ENCODE measurements at places on chromosomes 16 and 17.

DNA sequence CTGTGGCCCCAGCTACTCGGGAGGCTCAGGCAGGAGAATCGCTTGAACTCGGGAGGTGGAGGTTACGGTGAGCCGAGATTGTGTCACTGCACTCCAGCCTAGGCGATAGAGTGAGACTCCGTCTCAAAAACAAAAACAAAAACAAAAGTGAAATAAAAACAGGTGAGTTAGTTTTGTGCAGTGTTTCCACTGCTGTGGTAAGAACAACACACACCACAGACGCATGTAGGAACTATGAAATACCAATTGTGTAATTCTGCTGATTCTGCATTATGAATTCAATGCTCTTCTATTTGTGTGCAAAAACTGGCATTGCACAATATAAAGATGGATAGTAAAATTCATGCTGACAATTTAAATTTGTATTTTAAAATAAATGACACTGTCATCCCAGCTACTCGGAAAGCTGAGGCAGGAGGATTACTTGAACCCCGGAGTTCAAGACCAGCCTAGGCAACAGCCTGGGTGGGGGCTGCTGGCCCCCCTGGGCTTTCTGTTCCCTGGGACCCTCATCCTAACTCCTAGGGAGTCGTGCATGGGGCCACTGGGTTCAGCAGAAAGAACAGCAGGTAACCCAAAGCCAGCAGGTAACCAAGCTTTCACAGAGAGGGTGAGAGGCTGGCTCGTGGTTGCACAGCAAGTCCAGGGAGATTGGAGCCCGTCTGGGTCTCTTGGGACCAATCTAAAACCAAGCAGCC is 10.6 kb upstream of the RHBDF2 start:
- peak; percentile 50 for DNase-seq

DNA sequence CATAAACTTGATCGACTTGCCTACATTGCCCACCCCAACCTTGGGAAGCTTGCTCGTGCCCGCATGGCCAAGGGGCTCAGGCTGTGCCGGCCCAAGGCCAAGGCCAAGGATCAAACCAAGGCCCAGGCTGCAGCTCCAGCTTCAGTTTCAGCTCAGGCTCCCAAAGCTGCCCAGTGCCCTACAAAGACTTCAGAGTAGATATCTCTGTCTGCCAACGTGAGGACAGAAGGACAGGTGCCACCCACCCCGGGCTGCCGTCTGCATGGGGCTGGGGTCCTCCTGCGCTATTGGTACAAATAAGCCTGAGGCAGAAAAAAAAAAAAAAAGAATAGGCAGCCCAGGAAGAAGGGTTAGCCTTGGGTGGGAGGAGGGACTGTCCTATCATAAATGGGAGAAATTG is 37.1 kb downstream of the DNAH2 start:
- no peak for DNase-seq

DNA sequence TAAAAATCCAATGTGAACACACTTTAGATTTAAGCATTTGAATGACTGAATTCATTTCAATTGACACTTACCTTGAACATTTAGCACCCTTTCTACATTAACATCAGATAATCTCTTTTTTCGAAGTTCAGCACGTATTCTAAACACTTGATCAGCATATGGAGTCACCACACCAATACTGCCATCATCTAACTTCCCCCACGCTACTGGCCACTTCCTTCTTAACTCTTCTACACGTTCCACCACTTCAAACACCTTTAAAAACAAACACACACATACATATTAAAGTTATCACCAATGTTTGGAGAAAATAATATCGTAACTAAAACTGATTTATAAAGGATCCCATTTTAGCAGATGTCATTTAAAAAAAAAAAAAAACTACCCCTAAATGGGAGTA is 93.5 kb downstream of the CACNG1 start:
- DNase-seq: no peak

DNA sequence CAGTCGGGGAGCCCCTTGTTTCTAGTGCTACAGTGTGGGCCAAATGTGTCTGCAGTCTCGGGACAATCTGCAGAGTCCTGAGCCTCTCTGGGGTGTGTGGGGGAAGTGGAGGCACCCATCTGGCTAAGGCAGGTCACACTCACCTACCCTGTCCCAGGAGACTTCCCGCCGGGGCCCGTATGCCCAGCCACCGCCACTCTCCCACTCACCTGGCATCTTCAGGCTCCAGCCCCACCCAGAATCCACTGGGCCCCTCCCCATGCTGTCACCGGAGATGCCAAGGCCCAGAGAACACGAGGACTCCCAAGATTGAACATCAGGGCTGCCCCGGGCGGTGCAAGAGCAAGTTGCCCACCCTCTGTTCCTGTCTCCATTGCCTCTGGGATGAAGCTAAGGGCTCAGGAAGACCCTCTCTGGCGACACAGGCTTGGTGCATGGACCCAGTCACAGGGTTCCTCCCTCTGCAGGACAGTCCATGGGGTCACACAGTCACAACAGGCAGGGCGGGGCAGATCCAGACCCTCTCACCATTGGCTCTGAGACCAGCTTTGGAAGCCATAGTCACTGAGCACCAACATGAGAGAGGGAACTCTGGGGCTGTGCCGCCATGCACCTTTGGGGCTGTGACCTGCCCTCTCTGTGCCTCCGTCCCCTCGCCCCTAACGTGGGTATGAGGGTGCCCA is 38.1 kb downstream of the SREBF1 start:
- no peak for DNase-seq

GRCh38 chr16:54055864-54056263 is 230.7 kb downstream of the IRX3 start:
- no peak for DNase-seq
